Activated CD4-positive, alpha-beta T cell treated with anti-CD3 and anti-CD28 coated beads, Interleukin-2, amount 50 U/mL, for 4 hours (primary cell): ENCODE measurements at places on chromosomes 4 and X.
A peak's percentile ranks its signal among the peaks of the same experiment; 100 is the strongest.

GRCh38 chr4:151537687-151538086 lies 128.7 kb downstream of the FHIP1A start:
- no peak for DNase-seq

GRCh38 chr4:165124488-165124887 lies 11.8 kb upstream of the TMEM192 start:
- DNase-seq = no peak

DNA sequence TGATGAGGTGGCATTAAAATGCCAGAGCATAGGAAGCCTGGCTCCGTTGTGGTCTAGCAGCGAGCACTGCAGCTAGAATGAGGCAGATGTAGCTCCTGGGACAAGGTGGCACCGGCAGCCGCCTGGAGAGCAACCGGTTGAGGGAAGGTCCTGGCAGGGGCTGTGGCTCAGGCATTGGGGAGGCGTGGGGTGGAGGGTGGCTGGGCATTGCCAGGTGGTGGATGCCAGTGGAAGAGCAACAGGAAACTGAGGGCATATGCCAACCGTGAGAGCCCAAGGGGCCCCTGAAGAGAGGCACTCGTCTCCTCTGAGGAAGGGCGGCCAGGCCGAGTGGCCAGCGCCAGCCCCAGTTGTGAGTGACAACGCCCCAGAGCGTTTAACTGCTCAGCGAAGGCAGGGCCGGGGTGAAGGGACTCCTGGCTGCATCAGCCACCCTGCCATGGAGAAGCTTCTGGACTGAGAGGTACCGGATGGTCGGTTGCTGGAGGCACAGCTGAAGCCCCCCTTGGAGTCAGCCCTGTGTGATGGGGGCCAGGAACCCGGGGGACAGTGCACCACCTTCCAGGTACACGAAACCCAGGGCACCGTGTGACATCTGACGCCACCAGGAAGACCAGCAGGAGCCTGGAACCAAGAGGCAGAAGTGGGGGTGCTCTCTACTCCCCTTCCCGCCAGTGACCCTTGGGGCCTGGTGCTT lies 13.2 kb upstream of the PDE6B start:
- DNase-seq = no peak

DNA sequence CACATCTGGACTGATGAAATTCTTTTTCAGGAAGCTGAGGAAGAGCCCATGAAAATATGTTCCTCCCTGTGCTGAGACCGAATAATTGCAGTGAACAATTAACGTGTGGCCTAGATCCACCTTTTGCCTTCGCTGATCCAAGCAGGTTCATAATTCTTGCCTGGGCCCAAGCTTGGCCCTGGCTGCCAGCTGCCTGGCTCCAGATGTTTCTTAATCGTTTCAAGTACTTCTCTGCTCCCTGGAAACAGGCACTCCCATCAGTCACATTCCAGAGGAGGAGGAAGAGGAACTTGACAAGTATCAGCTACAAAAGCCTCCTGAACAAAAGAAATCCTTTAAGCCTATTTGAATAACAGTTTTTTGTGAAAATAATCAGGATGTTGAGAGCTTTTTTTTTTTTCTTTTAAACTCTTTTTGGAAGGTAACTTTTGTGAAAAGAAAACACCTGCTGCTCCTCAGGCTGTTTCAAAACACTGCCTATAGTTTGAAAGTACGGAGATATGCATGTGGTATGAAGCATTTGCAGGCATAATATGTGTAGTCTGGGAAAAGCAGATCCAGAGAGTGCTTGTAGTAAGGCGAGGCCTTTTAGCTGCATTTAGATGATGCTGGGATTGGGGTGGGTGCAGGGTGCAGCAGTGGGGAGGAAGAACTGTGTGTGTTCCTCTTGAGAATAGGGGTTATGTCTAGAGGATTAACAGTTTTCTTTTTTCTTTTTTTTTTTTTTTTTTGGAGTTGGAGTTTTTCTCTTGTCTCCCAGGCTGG lies 154.4 kb downstream of the PTTG2 start:
- no peak for DNase-seq

GRCh38 chr4:18405054-18405453 lies 383.5 kb upstream of the LCORL start:
- no peak for DNase-seq

- peak; percentile 3 for DNase-seq
These were observed 123.4 kb downstream of the ASB9 start for GRCh38 chrX:15146515-15146914.

DNA sequence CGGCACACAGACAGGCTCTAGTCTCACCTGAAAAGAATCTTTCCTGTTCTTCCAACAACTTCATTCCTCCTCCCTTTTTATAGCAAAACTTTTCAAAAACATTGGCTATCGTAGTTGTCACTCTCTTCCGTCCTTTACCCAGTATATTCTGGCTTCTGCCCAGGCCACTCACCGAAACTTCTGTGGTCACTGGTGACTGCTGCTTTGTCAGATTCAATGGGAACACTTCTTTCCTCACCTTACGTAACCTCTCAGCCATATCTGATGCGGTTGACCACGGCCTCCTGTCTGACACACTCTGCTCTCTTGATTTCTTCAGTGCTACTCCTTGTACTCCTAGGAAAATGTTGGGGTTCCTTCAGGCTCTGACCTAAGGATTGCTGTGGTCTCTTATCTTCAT lies 9.2 kb upstream of the RNF150 start:
- DNase-seq = no peak

GRCh38 chrX:148161701-148162100 lies 180.6 kb downstream of the FMR1NB start:
- no peak for DNase-seq

GRCh38 chr4:152577708-152578396 lies 42.0 kb upstream of the FBXW7 start:
- DNase-seq = no peak

GRCh38 chr4:156113138-156113765 lies 159.6 kb upstream of the CTSO start:
- DNase-seq = no peak

DNA sequence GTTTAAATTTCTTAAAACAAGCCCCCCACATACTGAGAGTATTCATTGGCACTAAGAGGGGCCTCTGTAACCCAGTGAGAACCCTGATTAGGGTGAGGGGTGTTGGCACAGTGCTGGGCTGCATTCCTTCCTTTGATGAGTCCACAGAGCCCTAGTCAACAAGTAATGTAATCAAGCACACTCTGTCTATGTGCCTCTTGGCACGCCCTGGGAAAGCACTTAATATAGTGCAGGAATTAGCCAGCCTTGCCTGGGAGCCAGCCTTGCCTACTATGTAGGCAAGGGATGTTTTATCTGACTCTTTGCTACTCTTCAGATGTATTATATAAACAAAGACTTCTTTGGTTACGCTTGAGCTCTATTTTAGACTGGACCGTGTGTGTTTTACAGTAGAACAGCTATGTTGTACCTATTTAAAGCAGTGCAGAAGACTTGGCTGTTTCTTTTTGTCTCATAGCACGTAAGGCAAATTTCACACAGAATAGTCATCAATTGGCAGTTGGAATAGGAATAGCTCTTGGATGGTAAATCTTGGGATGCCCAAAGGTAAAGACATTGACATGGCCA lies 64.3 kb downstream of the FRAS1 start:
- DNase-seq = no peak

DNA sequence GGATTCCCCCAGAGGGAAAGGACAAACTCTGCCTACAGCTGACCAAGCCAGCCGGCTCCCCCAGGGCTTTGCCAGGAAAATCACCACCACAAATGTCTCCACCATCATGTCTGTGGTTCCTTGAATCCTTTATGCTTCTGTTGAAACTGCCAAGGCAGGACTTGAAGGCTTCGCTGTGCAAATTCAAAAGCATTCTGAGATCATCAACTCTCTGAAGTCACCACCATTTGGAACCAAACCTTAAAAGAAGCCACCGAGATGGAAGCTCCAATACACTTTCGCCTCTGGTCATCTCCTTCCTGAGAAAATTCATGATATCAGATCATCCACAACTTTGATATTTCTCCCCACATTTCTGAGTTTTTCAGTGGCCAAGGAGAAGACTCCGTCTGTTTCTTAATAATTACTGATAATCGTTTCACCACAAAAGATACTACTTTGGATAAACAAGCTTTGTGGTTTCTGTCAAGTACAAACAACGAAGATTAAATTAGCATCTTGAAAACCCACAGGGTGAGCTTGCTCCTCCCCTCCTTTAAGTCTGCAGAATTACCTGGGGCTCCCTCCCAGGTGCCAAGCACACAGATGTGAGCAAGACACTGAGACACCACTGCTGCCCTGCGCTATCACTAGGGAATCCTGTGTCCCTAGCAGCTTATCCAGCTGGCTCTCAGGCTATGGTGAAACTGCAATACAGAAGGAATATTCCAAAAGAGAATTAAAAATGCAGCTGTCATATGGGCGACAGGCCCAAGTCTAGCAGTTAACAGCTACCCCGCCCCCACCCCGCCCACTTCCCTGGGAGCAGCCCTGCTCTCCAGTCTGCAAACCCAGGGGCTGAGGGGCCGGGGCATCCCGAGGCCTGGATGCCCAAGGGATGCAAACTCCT lies 125.0 kb upstream of the TBL1X start:
- DNase-seq = no peak
